ENCODE measurements at places on chromosomes 11 and 22.

GRCh38 chr11:59614277-59615119 lies 1.1 kb downstream of the OSBP start:
- no peak for DNase-seq

DNA sequence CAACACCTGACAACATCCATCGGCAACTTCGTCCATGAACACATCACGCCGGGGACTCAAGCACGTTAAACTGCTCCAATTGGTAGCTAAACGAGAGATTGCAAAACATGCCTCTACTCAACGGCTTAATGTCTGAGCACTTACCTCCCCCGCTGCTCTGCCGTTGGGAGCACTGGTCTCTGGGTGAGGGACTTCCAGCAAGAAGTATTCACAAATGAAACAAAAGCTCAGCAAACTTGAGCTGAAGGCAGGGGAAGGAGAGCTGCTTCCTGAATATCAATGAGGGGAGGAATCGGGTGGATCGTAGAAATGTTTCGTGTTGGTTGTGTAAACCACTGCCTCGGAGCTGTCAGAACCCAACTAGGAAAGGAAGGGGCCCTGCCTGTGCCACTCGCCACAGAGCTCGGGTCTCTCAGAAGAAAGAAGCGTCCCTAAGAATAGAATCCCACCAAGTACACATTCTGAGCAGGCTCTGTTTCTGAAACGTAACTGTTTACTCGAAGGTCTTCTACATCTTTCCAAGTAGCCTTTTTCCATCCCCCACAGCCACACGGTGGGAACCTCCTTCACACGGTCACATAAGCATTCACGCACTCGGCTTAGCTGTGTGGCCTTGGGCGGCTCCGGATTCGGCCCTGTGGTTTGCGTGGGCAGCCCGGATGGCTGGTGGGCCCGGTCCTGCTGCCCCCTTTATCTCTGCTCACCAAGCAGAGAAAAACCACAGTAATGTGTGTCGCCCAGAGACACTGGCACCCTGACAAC lies at the start of gene MLC1:
TSS of gene MLC1 (minus strand) at position 216 of the 762 bp plus-strand sequence. CDS start 524 bp downstream, outside the sequence.
- no peak for DNase-seq

DNA sequence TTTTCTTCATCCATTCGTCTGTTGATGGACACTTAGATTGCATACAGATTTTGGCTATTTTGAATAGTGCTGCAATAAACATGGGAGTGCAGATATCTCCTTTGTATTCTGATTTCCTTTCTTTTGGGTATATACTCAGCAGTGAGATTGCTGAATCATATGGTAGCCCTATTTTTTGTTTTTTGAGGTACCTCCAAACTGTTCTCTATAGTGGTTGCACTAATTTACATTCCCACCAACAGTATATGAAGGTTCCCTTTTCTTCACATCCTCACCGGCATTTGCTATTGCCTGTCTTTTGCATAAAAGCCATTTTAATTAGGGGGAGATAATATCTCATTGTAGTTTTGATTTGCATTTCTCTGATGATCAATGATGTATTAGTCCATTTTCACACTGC lies 96.1 kb downstream of the PRR5L start:
- DNase-seq, result no peak

DNA sequence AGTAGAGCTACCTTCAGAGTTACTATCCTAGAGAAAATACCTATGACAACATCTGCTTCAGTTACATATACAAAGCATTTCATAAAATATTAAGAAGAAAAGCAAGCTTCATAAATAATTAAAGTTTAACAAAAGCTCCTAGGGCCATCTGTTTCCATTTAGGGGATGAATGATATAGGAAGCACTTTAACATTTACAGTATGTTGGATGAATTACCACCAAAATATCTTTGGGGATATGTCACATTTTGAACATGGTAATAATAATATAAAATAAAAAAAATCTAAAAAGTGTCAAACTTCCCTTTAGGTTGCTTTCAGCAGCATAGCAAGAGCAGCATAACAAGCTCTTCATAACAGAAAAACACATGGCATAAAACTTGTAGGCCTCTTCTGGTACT lies 104.6 kb downstream of the ATG16L2 start:
- no peak for DNase-seq

DNA sequence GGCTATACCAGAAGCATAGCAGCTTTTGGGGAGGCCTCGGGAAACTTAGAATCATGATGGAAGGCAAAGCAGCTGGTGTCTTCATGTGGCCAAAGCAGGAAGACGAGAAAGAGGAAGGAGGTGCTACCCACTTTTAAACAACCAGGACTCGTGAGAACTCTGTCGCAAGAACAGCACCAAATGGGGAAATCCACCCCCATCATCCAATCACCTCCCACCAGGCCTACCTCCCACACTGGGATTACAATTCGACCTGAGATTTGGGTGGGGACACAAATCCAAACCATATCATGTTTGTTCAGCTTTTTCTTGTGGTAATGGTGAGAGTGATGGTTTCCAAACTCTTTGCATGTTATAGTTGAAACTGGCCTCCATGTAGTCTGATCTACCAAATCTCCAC lies 32.5 kb upstream of the OR10D3 start:
- no peak for DNase-seq

DNA sequence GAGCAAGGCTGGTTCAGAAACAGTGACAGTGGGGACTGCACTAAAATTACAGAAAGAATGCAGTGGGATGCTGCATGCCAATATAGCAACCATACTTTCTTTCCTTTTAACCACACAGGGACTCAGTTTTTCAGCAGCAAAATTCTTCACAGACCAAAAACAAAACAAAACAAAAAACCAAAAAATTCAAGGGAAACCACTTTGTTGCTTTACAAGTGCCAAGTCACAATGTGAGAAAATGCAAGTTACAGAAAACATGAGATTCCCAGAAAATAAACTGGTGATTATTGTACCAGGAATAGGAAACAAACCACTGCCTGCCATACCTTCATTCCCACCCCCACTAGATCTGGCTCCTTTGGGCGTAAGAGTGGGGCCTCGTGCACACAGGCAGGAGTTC lies 52.6 kb downstream of the TENM4 start:
- no peak for DNase-seq

DNA sequence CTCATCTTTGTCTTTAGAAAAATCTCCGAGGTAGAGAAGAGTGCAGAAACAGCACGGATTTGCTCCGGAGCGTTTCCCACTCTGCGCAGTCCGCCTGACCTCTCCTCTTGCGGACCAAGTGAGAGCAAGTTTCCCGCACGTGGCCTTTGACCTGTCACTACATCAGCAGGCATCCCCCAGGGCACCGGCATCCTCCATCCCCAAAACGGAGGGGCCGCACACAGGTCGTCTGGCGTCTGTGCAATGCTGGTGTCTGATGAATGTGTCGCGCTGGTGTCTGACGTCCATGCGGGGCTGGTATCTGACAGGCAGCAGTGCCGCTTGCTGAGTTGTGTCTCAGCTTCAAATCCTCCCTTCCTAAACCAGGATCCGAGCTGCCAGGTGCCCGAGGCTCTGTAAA lies 739 bp upstream of the MRGPRE start:
- DNase-seq, result no peak

DNA sequence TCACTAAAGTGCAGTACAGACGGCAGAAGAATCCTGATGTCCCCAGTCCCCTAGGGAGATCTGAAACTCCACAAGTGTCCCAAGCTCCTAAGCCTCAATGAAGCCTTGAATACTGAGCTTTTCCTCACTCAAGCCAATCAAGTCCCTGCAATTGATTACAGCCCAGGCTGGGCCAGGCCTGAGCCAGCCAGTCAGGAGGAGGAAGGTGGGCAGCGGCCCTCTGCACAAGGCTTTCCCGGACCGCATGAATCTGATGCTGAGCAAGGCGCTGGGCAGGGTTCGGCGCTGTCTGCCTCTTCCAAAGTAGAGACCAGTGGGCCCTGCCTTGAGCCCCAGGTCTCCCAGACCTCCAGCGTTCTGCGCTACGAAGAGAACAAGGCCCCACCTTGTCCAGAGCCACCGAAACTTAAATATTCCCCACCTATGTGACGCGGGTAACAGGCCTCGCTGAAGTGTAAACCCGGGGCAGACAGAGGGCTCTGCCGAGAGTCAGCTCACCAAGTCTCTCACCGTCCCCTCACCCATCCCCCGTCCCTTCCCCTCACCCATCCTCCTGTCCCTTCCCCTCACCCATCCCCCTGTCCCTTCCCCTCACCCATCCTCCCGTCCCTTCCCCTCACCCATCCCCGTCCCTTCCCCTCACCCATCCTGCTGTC lies 63.2 kb downstream of the SCUBE1 start:
- no peak for DNase-seq

GRCh38 chr22:49736538-49736937 lies 91.1 kb downstream of the BRD1 start:
- no peak for DNase-seq

- DNase-seq, result no peak
Observed at GRCh38 chr22:40211476-40212054, 33.8 kb downstream of the TNRC6B start.

GRCh38 chr11:1112351-1113191 lies 37.9 kb downstream of the MUC2 start:
- DNase-seq, result no peak

DNA sequence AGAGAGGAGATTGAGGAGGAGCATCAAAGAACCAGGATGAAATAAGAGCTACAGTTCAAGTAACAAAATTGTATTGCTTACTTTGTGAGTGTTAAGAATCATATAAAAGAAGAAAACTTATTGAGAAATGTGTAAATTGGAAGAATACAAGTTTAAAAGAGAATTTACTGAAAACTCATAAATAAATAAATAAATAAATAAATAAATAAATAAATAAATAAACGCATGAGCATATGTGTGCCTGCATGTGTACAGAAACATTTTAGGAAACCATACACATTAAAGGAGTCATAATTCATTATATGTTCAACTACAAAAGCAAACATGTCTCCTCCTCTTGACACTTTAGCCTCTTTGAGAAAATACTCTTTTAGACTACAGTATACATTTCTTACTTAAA lies 42.6 kb downstream of the CNTN5 start:
- no peak for DNase-seq
